ENCODE measurements at places on chromosomes 1 and 21.

DNA sequence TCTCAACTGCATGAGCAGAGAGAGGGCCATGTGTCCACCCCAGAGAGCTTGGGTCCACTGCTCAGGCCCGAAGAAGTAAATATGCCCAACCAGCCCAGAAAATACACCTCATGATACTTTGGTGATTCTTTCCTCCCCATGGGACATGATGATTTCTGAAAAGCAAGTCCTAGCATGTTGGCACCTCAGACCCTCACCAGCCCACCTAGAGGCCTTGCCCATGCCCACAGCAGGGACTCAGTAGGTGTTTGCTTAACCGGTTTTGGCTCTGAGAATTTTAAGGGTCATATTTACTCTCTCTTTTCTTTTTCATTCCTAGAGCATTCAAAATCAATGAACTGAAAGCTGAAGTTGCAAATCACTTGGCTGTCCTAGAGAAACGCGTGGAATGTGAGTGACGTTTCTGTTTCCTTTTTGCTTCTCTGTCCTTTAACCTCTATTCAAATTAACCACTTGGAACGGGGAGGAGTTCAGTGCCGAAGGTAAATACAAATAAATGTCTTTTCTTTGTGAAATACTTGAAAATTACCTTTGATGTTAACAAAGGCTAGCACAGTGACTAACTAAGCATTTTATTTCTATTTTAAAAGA, 79.7 kb downstream of the PDE9A start:
- DNase-seq = no peak

DNA sequence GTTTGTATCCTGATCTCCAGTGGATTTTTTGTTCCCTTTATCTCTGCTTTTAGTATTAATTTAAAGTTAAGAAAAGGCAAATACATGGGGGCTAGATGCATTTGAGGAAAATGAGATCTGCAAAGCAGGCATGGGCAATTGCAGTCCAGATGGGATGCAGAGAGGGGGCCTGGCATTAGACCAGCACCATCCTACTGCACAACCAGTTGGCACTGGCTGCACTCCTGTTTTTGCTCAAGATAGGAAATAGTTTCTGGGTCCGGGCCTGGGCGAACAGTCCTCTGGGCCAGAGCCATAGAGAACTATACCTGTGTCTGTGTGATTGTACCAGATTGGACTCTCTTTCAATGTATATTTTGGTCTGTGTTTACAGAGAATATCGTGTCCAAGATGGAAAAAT, 34.0 kb upstream of the LEPR start:
- DNase-seq = no peak

DNA sequence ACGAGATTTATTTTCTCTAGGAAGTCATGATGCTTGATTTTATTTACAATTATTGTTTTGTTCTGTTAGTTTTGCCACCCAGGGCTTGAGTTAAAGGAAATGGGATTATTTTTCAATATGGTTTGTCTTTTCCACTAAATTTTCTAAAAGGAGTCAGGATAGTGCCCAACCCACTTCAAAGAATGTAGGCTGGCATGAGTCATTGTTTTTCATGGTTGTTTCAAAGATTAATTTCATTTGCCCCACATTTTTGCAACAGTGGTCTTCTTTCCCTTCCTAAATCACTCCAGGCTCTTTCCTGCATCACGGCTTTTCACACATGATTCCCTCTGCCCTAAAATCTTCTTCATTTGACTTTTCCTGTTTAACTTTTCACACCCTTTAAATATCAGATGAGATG, 2.5 kb downstream of the SLAMF6 start:
- no peak for DNase-seq

DNA sequence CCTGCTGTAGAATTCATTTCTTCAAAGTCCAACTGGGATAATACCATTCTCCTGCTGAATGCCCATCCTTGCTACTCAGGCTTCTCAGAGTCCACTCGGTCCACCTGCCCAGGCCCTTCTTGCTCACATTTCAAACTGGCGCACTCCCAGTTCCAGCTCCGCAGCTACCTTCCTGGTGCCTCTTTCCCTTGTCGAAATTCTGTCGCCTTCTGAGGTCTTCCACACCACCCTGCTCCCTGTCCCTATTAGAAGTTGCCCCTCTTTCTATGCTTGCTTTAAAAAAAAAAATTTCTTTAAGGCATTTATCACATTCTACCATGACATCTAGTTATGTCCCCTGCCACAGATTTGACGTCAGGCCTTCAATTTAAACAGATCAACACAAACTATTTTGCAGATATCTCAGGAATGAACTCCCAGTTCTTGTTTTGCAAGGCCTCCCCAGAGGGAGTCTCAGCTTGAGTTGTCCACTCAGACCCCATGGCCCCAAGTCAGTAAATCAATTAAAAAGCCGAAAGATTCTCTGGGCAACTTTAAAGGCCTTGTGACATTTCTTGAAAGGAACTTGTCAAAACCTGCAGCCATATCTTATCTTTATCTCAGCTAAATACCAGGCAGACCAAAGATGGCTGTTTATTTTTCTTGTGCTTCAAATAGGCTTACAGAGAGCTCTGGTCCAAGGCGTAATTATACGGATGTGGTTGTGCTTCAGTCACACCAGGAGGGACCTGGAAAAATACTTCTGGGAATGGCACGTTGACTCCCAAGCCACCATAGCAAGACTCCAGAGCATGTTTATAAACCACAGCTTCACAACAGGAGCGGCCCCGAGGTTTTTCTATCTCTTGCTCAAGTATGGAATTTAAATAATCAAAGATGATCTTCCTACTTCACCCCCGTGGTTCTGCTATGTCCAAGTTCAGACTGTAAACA, 2.2 kb downstream of the FAM89A start:
- no peak for DNase-seq

- DNase-seq = no peak
Observed at GRCh38 chr1:113760102-113761080, 1.1 kb upstream of the PHTF1 start.

DNA sequence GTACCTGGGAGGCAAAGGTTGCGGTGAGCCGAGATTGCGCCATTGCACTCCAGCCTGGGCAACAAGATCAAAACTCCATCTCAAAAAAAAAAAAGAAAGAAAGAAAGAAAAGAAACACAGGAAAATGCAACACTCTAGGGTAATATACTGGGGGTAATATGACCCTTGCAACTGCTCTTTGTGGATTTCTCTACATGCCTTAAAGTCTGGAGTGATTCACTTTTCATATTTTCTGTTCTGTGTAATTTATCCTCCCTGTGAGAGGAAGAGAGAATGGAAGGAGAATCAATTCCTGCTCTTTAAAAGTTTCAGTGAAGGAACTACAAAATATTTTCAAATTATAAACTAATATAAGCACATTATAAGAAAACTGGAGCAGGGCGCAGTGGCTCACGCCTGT, 22.7 kb downstream of the RIT1 start:
- no peak for DNase-seq

GRCh38 chr1:11967028-11967547, 13.2 kb upstream of the MFN2 start:
- DNase-seq = no peak

- no peak for DNase-seq
Observed at GRCh38 chr1:246083416-246083815, 423.7 kb downstream of the SMYD3 start.

DNA sequence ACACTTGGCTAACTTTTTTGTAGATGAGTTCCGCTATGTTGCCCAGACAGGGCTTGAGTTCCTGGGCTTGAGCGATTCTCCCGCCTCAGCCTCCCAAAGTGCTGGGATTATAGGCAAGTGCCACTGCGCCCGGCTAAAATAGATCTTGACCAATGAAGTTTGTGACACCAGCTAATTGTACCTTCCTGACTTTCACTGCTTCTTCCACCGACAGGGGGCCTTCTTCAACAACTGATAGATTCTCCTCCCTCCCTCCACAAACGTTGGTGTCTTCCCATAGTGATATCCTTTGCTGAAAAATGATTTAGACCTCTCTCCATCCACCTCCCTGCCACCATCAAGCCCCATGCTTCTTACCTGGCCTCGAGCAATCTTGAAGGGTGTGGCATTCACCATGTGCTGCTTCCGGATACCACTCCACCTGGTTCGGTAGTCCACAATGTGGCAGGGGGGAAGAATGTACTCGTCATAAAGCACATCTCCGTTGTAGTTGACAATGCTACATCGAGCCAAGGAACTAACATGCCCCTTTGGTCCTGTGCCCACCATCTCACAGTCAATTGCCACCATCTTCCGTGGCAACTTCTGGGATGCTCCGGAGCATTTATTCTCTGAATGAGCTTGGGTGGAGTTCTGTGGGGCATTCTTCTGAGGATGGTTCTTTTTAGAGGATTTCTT, 1.6 kb upstream of the METTL25B start:
- no peak for DNase-seq

Measured in omental fat pad (tissue), 4 donors.